ENCODE measurements at places on chromosomes 11 and 22. TPM values are rescaled to one million over a fixed set of nuclear protein-coding genes. Genes with fewer than 3 reads are reported as not detected.

Gene C11orf86
- not detected for polyA plus RNA-seq

Gene ARSA
- 18.1 TPM for polyA plus RNA-seq

Gene NCF4
- 4.5 TPM for polyA plus RNA-seq

Gene IL18
- 0.68 TPM for polyA plus RNA-seq

Gene C11orf97
- polyA plus RNA-seq = not detected

Gene SYT13
- 0.31 TPM for polyA plus RNA-seq

Gene SCUBE1
- 0.10 TPM for polyA plus RNA-seq

GRCh38 chr22:43155789-43156188, 4.4 kb downstream of the TSPO start:
- DNase-seq = no peak

- peak; percentile 38 for DNase-seq
Observed at GRCh38 chr22:18044548-18045271, 20.3 kb upstream of the MICAL3 start.

- DNase-seq = no peak
Observed at GRCh38 chr22:35631597-35631996, 14.5 kb upstream of the MB start.

- no peak for DNase-seq
Observed at GRCh38 chr22:39543095-39543494, 10.5 kb upstream of the RPS19BP1 start.

DNA sequence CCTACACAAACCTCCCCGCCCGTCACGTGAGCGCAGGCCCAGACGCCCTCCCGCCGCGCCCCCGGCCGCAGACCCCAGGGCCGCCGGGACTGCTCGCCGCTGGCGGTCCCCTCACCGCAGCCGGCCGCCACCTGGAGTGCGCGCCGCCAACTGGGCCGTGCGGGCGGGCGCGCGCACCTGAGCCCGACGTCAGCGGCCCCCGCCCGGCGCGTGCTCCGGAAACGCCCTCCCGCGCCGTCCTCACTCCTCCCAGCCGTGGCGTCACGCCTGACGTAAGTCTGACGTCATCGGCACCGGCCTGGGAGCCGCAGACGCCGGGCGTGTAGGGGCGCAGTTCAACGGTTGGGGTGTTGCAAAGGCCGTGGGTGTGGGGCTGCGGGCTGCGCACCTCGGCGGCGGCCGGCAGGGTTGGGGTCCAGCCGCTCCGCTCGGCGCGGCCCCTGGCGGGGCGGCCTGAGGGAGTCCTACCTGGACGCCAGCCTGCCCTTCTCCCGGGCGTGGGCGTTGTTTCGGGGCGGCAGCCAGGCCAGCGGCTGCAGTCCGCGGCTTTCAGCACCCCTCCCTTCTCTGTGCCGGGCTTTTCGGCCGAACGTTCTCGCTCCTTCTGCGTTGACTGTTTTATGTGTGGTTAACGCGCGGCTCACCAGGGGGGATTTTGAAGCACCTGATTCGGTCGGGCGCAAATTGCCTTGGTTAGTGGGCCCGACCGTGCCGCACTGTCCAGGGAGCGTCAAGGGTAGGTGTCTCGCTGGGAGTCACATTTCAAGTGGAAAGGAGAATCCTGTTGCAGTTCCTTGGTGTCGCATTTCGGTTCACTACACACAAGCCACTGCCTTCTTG, at the start of gene JOSD1:
TSS of gene JOSD1 (minus strand) at position 155 of the 840 bp plus-strand sequence. CDS start 956 bp downstream, outside the sequence.
- peak; percentile 95 for DNase-seq

DNA sequence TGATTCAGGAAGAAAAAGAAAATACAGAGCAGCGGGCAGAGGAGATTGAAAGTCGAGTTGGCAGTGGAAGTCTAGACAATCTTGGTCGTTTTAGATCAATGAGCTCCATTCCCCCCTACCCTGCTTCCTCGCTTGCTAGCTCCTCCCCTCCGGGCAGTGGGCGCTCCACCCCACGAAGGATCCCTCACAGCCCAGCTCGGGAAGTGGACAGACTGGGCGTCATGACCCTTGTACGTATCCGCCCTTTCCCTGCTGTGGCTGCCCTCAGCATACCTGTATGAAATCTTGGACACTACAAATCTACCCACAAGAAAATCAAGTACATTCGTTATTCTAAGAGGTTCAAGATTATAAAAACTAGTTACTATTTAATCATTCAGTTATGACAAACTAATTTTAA, 50.1 kb upstream of the CTTN start:
- no peak for DNase-seq

GRCh38 chr11:94885133-94885532, 88.2 kb downstream of the CWC15 start:
- no peak for DNase-seq

- no peak for DNase-seq
Observed at GRCh38 chr11:60942970-60943565, 8.9 kb downstream of the SLC15A3 start.

GRCh38 chr11:67416416-67417335, 1.2 kb downstream of the CARNS1 start:
- no peak for DNase-seq

DNA sequence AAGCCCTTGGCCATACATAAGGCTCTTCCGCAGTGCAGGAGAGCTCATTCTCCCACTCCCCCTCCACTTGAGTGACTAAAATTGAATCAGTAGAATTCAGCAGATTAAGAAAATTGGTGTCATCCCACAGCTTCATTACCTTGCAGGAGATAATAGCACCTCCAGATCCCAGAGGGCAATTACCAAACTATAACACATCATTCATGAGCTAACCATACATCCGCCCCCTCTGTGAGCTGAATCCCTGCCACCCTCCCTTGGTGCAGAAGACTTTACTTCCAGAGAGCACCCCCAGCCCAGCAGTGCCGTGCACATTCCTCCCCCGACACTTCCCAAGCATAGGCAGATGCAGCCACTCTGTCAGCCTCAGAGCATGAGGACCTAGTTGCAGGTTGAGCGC, 496.5 kb upstream of the B3GAT1 start:
- no peak for DNase-seq

- DNase-seq = no peak
Observed at GRCh38 chr11:78344676-78345075, 72.9 kb downstream of the GAB2 start.

DNA sequence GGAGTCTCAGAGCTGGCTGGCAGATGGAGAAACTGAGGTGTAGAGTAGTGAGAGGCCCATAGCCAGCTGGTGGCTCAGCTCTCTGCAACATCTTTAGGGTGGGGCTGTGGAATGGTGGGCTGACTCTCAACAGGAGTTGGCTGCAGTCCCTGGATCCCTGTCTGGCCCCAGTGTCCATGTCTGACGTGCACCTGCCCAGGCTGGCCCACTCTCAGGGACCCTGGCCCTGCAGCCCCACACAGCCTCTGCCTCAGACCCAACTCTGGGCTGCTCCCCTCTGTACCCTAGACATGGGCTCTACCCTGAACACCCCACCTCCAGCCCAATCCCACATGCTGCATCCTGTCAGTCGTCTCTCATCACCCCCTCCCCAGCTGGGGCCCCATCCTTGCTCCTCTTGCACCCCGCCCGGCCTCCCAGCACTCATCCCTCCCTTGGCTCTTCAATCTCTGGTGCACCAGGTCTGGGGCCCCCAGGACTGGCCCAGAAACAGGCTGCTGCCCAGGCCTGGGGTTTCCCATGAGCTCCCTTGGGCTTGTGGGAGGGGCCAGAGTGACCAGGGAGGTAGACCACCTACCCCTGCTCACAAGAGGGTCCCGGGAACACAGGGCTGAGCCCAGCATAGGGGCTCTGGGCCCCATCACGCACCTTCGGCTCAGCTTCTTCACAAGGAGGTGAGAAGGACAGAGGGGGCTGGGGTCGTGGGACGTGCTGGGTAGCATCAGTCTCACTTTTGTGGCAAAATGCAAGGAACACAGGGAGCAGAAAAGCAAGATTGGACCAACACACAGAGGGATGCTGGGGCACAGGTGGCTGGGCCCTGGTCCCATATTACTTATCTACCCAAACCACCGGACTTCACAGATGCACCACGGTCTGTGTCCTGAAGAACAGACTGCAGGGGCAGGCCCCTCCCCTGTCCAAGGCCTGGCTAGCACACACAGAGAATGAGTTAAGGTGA, 31.5 kb downstream of the ARVCF start:
- no peak for DNase-seq

DNA sequence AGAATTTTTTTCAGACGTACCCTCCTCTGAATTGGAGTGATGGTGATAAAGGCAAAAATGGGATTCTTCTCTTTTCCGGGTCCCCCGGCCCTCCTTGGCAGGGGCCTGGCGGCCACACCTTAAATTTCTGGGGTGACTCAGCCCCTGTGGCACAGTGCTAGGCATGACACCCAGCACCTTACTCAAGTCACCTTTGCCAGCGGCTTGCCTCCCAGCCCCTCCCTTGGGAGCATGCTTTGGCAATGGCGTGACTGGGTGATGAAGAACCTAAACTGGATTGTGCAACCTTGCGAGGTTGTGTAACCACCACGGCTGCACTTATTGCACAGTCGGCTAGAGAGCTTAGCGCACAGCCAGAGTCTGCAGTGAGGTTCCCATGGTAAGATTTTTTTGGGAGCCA, 16.2 kb upstream of the LDLRAD3 start:
- DNase-seq = no peak

GRCh38 chr11:121563003-121563402, 110.2 kb upstream of the SORL1-AS1 start:
- DNase-seq = no peak

- DNase-seq = no peak
Observed at GRCh38 chr11:27452147-27452546, 20.4 kb downstream of the LGR4 start.

All from hindlimb muscle (tissue), 1 donor.